Activated naive CD8-positive, alpha-beta T cell treated with anti-CD3 and anti-CD28 coated beads, Interleukin-2, amount 50 U/mL, for 24 hours (primary cell): ENCODE measurements at places on chromosomes 13 and 19.

- DNase-seq: no peak
Observed at GRCh38 chr13:48574041-48574796, 41.3 kb upstream of the RCBTB2 start.

DNA sequence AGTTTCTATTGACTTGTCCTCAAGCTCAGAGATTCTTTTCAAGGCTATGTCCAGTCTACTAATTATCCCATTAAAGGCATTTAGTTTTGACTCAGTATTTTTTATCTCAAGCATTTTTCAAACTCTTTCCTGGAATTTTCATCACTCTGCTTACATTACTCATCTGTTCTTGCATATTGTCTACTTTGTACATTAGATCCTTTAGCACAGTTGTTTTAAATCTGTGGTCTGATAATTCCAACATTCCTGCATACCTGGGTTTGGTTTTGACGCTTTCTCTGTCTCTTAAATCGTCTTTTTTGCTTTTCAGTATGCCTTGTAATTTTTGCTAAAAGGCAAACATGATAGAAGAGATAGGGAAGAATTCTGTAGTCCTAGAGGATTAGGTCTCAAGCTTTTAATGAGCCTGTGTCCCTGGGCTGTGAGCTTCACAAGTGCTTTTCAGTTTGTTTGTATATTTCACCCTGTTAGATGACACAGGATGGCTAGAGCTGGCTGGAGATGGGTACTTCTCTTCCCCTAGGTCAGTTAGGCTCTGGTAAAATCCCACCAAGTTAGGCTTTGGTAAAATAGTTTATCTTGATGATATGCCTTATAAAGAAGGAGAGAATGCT, 46.1 kb upstream of the GPC6 start:
- no peak for DNase-seq

GRCh38 chr13:98273824-98274742, 97.0 kb upstream of the RNF113B start:
- DNase-seq: no peak

GRCh38 chr19:4018140-4018613, 10.6 kb downstream of the PIAS4 start:
- DNase-seq: no peak

GRCh38 chr13:101452519-101453485, at the start of gene ITGBL1:
TSS of gene ITGBL1 (plus strand) at chr13:101452675. CDS start at chr13:101452834, 159 bp downstream.
- no peak for DNase-seq

DNA sequence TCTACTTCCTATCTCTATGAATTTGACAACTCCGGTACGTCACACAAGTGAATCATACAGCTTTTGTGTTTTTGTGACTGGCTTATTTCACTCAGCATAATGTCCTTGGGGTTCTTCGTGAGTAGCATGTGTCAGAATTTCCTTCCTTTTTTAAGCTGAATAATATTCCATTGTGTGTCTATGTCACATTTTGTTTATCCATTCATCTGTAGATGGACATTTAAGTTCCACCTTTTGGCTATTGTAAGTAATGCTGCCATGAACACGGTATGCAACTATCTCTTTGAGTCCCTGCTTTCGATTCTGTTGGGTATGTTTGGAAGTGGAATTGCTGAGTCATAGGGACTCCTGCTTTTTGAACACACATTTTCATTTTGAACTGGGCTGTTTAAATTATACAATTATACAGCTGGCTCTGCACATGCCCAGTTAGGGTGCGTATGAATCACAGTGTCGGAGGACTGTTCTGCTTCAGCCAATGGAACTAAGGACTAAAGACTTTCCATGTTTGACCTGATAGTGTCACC, 43.0 kb upstream of the C13orf42 start:
- DNase-seq: no peak

GRCh38 chr13:80341756-80342370, 937 bp upstream of the SPRY2 start:
- no peak for DNase-seq

GRCh38 chr19:5090465-5091017, 121.6 kb downstream of the KDM4B start:
- DNase-seq: no peak

DNA sequence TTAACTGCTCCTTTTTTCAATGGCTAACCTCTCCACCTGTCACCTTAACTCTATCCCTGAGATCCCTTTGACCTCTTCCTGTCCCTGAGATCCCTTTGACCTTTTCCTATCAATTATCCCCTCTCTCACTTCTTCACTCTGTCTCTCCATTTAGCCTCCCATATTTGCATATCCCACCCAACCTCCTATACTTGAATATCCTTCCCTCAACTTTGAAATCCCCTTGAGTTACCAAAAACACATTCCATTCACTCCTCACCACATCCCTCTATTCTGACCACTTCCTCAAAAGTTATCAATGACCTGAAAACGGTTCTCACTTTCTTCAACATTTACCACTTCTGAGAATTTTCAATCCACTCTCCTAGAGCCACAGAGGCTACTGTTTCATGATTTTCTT, 3.0 kb downstream of the MYCBP2 start:
- no peak for DNase-seq

DNA sequence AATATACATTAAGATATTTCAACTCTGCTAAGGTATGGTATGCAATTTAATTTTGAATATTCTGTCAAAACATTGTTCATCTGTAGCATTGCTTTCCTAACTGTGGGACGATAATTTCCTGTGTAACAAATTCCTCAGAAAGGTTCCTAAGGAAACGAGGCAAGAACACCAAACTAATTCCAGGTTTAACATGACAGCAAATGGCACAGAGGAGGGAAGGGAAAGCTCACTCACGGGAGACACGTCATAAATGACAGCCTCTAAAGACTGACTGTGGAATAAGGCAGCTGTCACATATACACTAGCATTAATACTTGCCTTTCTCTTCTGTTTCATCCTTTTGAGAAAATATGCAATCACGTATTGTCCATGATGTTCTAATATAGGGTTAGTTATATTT, 380.6 kb downstream of the LIG4 start:
- DNase-seq: no peak

DNA sequence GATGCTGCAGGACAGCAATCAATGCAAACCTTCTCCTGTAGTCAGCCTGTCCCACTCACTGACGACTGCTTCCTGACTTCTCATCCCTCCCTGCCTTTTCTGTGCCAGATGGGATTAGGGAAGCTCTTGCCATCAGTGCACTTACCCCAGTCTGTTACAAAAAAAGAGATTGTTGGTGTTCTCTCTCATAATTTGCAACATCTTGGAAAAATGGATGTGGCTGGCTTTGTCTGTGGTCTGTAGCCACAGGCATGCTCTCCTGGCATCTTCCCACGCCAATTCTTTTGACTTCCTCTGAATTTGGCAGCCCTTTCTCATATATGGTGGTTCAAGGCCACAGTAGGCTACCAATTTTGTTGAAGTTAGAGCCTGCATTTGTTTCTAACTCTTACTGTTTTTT, 11.6 kb upstream of the HTR2A start:
- no peak for DNase-seq

- no peak for DNase-seq
Observed at GRCh38 chr19:55324662-55325061, 479 bp downstream of the TMEM150B start.

DNA sequence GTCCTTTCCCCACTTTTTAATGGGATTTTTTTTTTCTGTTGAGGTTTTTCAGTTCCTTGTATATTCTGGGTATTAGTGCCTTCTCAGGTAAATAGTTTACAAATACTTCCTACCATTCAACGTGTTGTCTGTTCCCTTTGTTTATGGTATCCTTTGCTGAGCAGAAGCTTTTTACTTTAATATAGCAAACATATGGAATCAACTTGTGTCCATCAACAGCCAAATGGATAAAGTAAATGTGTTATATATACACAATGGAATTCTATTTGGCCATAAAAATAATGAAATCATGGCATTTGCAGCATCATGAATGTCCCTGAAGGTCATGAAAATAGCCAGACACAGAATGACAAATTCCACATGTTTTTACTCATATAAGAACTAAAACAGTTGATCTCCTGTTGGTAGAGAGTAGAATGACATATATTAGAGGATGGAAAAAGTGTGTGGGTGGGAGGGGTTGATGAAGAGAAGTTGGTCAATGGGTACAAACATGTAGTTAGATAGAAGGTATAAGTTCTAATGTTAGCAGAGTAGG, 500.8 kb downstream of the SLITRK6 start:
- no peak for DNase-seq

- DNase-seq: no peak
Observed at GRCh38 chr19:33621811-33622504, at the start of gene CHST8. TSS of gene CHST8 (plus strand) at chr19:33621953. CDS start at chr19:33689262, 67,309 bp downstream.

GRCh38 chr13:68736961-68737360, 1370.7 kb upstream of the ATXN8OS start:
- DNase-seq: no peak

GRCh38 chr13:95447814-95448213, 104.7 kb upstream of the CLDN10 start:
- DNase-seq: no peak

DNA sequence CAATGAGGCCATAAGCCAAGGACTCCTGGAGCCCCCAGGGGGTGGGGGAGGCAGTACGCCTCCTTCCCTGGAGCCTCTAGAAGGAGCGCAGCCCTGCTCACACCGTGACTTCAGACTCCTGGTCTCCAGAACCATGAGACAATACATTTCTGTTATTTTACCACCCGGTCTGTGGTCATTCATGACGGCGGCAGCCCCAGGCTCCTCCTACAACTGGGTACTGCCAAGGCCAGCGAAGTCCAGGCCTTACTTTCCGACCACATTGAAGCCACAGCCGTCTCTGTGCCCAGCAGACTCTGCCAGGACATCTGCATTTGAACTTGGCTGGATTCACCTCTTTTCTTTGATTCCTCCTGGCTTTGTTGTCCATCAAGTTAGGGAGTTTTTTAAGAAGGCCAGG, 10.5 kb downstream of the GNG7 start:
- no peak for DNase-seq

- peak; percentile 59 for DNase-seq
Observed at GRCh38 chr19:47190167-47190727, 40.8 kb downstream of the BBC3 start.

DNA sequence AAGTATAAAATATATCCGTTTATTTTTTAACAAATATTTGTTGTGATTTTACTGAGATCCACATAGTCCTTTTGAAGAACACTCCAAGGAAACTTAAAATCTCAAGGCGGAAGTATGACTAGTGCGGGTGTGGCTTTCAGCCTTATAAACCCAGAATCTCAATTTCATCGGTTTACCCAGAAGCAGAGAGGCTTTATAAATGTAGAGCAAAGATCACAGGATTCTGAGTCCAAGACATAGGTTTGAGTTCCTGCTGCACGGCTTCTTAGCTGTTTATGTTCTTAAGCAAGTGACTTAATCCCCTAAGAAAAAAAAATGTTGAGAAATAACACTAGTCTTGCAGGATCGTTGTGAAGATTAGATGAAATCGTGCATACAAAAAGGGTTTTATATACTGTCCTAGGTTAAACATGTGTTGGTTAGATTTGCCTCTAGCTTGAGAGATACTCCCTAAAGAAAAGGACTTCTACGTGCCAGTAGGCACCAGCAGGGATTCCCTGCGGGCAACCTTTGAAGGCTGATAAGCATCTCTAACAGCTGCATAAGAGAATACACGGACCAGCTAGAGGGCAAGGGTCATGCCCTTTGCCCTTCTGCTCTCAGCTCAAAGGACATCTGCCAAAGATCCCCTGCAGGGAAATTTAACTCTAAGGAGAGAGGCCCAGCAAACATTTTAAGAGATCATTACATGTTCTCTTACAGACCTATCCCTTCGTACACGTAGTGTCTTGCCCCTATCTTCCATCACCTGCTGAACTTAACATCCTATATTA, 130.4 kb upstream of the MIR17HG start:
- no peak for DNase-seq

DNA sequence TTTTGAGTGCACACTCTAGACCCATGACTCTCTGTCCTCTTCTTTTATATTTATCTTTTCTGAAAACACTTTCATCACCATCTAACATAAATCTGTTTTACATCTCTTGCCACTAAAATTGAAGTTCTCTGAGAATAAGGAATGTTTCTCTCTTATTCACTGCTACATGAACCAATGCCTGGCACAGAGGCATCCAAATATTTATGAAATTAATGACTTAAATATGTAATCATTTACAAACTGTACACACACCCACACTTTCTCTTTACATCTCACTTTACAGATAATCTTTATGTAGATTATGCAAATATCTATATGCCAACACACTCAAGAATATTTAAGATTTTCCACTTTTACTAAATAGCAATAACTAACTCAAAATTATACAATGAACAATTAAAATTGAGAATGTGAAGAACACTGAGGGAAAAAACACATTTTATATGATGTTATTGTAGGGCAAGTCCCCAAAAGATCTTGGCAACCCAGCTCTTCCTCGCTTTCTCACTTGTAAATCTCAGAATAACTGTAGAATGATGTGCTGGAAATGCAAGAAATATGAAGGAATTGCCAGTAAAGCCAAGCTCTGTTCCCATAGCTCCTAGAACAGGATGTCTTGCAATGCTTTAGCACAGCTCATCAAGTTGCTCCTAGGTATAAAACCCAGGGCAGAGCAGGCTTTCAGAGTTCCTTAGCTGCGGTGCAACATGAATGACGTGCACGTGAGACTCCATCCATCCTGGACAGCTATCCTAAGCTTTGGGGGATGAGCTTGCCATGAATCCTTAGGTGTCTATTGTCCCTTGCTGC, 50.7 kb downstream of the UGGT2 start:
- no peak for DNase-seq

- DNase-seq: no peak
Observed at GRCh38 chr13:31962731-31963370, 68.7 kb upstream of the FRY start.

- peak; percentile 87 for DNase-seq
Observed at GRCh38 chr19:19032420-19033175, 719 bp downstream of the SUGP2 start.

DNA sequence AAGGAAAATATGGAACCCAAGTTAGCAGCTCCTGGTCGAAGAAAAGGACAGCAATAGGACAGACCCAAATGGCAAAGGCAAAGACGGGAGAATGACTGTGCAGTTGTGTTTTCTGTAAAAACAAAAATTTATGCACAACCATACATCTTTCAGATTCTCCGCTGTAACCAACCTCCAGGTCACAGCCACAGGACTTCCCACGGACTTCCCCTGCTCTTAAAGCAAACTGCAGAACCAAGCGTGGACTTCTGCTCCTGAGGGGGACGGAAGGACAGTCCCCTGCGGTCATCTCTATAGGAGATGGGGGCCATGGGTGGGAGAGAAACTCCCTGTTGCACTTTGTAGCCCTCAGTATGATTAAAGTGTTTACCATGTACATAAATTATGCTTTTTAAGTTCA, 2.5 kb downstream of the GRTP1 start:
- DNase-seq: no peak

DNA sequence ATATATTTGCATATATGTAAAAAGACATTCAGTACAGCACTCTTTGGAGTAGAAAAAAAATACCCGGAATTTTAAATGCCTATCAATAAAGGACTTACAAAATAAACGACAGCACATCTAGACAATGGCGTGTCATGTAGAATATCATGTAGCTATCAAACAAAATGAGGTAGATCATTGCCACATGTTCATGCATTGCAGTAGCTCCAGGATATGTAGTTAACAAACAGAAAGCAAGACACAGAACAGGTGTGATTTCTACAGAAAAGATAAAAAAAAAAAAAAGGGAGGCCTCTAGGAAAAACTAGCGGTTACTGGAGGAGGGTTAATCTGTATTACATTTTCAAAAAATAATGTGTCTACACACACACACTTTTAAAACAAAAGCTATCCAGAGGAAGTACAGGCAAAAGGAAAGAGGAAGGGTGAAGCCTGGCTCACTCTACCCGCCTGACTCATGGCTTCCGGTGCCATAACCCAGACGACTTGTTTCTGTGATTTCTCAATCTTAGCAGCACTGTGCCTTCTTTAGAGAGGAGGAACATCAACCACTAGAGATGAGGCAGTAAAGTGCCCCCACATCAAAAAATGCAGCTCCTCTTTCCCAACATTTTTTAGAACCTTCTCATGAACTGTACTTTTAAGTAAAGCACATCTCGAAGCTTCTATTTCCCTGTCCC, 6.9 kb downstream of the KCTD12 start:
- peak; percentile 61 for DNase-seq
